ENCODE measurements at places on chromosomes 7 and 10.

DNA sequence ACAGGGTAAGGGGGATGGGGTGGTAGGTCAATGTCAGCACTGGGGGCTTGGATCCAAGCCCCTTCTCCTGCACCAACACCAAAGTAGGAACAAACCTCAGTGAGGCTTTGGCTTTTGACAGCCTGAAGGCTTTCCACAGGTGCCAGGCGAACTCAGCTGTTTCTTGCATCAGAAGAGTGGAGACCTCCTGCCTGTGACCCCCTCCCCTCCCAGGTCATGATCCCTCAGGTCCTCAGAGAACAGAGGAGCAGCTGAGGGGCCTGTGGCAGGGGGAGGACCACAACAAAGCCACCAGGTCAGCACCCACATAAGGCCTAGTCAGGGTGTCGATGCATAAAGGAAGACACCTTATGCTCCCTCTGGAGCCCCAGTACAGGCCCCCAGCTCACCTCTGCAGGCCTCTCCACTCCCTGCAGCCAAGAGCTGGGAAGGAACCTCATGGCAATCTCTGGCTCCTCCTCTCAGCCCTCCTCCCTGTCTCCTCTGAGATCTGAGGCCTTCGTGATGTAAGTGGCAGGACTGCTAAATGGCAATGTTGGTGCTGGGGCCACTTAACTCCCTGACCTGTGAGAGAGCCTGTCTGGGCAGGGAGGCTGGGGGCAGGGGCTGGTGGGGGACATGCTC, 19.1 kb upstream of the PRRT4 start:
- H3K27ac ChIP-seq: no peak overlapping the region
- H3K36me3 ChIP-seq: no peaks in the 10 kb centered on the region
- no peak overlapping the region for H3K4me3 ChIP-seq
- H3K4me1 ChIP-seq: no peaks in the 10 kb centered on the region

- no peak overlapping the region for H3K4me3 ChIP-seq
- no peaks in the 10 kb centered on the region for H3K27me3 ChIP-seq
- DNase-seq: no peak
Observed at GRCh38 chr10:44965651-44966097, 6.1 kb downstream of the RASSF4 start.

DNA sequence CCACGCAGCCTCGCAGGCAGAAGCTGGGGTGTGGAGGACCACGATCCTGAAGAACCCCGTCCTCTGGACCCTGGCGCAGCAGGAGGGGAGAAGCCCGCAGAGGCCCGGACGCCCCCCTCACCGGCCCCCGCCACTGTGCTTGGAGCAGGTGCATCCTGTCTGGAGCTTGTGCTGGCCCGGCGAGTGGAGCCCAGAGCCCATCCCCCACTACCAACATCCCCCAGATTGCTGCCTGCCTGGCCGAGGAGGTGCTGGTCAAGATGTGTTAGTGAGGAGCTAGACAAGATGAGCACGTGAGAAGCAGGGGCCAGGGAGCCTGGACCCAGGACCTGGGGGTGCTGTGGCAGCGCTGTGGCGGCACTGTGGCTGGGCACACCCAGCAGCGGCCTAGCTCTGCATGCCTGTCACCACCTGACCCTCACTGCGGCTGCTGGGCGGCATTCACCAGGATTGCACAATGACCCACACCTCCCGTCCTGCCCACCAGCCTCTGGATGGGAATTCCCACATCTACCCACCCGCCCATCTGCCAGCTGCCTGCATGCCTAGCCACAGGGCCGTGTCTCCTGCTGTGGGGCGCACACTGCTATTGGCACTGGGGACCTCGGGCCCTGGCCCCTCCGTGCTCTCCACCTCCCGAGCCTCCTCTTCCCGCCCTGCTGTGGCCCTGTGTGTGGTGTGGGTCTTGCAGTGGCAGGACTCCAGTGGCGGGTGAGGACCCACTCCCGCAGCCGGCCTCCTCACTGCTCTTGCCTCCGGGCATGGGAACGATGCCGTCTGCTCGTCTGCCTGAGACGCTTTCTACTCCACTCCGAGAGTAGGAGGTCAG, 11.8 kb downstream of the GPR146 start:
- peaks cover 10% of the 10 kb centered on the region for H3K36me3 ChIP-seq
- H3K27me3 ChIP-seq: no peaks in the 10 kb centered on the region
- DNase-seq: peak; percentile 89
- no peak overlapping the region for H3K4me3 ChIP-seq
- H3K27ac ChIP-seq: no peak overlapping the region

DNA sequence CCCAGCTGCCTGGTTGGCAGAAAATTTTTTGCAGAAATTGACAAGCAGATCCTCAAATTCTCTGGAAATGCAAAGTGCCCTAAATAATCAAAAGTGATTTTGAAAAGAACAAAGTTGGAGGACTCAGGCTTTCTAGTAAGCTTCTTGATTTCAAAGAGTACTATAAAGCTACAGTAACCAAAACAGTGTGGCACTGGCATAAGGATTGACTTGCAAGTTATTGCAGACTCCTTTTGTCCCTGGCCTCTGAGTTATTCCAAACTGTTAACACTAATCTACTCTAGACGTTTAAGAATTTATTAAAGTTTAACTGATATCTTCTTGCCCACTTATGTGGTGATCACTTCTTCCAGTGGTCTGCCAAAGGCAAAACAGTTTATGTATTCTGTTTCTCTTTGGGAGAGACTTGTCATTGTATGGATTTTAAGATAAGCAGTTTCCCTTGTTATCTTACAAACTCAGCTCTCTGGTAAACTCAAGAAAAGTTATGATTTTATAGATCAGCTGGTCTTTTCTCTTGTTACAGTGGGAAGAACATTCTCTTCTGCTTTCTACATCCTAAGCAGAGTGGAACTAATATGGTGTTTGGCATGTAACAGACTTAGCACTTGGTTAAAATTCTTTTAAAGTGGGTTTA, 41.4 kb downstream of the LOXL4 start:
- H3K4me3 ChIP-seq: no peak overlapping the region
- H3K4me1 ChIP-seq: peaks cover 14% of the 10 kb centered on the region
- DNase-seq: no peak
- H3K27me3 ChIP-seq: no peaks in the 10 kb centered on the region

GRCh38 chr10:116815641-116816415, 33.5 kb upstream of the ENO4 start:
- H3K27ac ChIP-seq: no peak overlapping the region
- no peaks in the 10 kb centered on the region for H3K36me3 ChIP-seq
- no peak overlapping the region for H3K4me3 ChIP-seq
- H3K27me3 ChIP-seq: no peaks in the 10 kb centered on the region
- no peak for DNase-seq

- H3K4me3 ChIP-seq: no peak overlapping the region
- H3K36me3 ChIP-seq: no peaks in the 10 kb centered on the region
- DNase-seq: peak; percentile 10
- no peak overlapping the region for H3K27ac ChIP-seq
- peaks cover 13% of the 10 kb centered on the region for H3K27me3 ChIP-seq
Observed at GRCh38 chr7:81457852-81458522, 311.9 kb downstream of the HGF start.

- peaks cover 11% of the 10 kb centered on the region for H3K4me1 ChIP-seq
- no peaks in the 10 kb centered on the region for H3K27me3 ChIP-seq
- no peak overlapping the region for H3K27ac ChIP-seq
- H3K4me3 ChIP-seq: peak overlapping the region; percentile 93
- no peak for DNase-seq
Observed at GRCh38 chr7:100127866-100128636, 1.3 kb downstream of the MBLAC1 start.

DNA sequence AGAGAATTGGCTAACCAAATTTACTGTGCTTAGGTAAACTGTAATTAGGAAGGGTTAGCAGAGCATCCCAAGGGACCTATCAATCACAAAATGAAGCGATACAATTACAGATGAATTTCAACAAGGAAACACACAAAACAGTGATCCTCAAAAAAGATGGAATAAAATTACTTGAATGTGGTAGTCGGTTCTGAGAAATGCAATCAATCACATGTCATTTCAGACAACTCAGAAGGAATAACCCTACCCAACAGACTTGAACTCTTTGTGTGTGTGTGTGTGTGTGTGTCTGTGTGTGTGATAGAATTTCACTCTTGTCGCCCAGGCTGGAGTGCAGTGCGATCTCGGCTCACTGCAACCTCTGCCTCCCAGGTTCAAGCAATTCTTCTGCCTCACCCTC, 43.5 kb downstream of the ST8SIA6 start:
- no peak overlapping the region for H3K4me3 ChIP-seq
- no peaks in the 10 kb centered on the region for H3K4me1 ChIP-seq

- no peak overlapping the region for H3K27ac ChIP-seq
- H3K36me3 ChIP-seq: no peaks in the 10 kb centered on the region
- H3K4me3 ChIP-seq: no peak overlapping the region
- H3K27me3 ChIP-seq: no peaks in the 10 kb centered on the region
- DNase-seq: no peak
- no peaks in the 10 kb centered on the region for H3K4me1 ChIP-seq
Observed at GRCh38 chr10:46298477-46299285, 11.9 kb downstream of the ANTXRL start.

GRCh38 chr10:5095687-5096086, 1.5 kb downstream of the AKR1C3 start:
- peaks cover 7% of the 10 kb centered on the region for H3K4me1 ChIP-seq
- no peaks in the 10 kb centered on the region for H3K36me3 ChIP-seq

- no peaks in the 10 kb centered on the region for H3K4me1 ChIP-seq
- no peaks in the 10 kb centered on the region for H3K27me3 ChIP-seq
- no peak overlapping the region for H3K27ac ChIP-seq
- no peaks in the 10 kb centered on the region for H3K36me3 ChIP-seq
- H3K4me3 ChIP-seq: no peak overlapping the region
- DNase-seq: no peak
Observed at GRCh38 chr7:15204421-15204820, 301.9 kb upstream of the DGKB start.

DNA sequence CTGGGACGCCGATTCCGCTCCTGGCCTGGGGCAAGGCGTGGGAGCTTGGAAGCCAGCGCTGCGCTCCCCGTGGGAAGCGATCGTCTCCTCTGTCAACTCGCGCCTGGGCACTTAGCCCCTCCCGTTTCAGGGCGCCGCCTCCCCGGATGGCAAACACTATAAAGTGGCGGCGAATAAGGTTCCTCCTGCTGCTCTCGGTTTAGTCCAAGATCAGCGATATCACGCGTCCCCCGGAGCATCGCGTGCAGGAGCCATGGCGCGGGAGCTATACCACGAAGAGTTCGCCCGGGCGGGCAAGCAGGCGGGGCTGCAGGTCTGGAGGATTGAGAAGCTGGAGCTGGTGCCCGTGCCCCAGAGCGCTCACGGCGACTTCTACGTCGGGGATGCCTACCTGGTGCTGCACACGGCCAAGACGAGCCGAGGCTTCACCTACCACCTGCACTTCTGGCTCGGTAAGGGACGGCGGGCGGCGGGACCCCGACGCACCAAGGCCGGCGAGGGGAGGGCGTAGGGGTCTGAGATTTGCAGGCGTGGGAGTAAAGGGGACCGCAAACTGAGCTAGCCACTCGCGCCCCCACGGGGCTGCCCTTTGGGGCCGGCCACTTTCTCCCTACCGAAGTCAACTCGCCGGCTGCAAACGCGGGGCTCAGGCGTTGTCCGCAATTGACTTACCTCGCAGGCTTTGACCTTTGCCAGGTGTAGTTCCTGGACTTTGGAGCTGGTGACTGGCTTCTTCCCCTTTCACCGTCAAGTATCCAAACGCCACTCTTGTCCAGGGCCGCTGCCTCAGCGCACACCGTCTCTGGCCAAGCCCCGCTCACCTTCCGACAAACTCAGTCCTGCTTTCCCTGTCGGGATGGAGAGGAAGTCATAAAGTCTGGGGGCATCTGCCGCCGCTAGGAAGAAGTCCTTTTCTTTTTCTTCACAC, at the start of gene SCIN:
Gene SCIN (plus strand): TSS at position 187 of the 928 bp plus-strand sequence. CDS start 67 bp downstream, at position 254.
- H3K27me3 ChIP-seq: peaks cover 23% of the 10 kb centered on the region
- H3K27ac ChIP-seq: no peak within 1 kb of the TSS
- no peaks in the 10 kb centered on the region for H3K36me3 ChIP-seq
- DNase-seq: peak; percentile 31
- peaks cover 9% of the 10 kb centered on the region for H3K4me1 ChIP-seq

DNA sequence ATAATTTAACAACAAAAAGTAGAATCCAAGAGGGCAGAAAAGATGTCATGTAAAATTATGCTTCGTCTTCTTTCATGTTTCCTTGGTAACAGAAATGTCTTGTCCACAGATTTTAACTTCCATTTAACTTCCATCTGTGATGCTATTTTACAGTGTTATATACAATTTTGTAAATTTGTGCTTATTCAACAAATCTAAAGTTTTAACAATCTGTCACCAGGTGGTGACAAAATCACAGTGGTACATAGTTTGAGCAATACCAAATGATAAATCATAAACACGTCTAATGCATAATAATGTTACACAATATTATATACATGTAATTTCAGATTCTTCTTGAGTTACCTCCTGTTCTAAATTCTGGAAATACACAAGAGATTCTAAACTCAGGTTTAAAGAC, 784.4 kb upstream of the CELF2 start:
- no peak overlapping the region for H3K4me3 ChIP-seq
- peak; percentile 9 for DNase-seq
- H3K36me3 ChIP-seq: no peaks in the 10 kb centered on the region
- no peaks in the 10 kb centered on the region for H3K4me1 ChIP-seq

- H3K4me1 ChIP-seq: no peaks in the 10 kb centered on the region
- H3K27ac ChIP-seq: no peak overlapping the region
- no peak for DNase-seq
- no peaks in the 10 kb centered on the region for H3K36me3 ChIP-seq
- no peaks in the 10 kb centered on the region for H3K27me3 ChIP-seq
Observed at GRCh38 chr10:14731875-14732512, 42.7 kb downstream of the FAM107B start.

DNA sequence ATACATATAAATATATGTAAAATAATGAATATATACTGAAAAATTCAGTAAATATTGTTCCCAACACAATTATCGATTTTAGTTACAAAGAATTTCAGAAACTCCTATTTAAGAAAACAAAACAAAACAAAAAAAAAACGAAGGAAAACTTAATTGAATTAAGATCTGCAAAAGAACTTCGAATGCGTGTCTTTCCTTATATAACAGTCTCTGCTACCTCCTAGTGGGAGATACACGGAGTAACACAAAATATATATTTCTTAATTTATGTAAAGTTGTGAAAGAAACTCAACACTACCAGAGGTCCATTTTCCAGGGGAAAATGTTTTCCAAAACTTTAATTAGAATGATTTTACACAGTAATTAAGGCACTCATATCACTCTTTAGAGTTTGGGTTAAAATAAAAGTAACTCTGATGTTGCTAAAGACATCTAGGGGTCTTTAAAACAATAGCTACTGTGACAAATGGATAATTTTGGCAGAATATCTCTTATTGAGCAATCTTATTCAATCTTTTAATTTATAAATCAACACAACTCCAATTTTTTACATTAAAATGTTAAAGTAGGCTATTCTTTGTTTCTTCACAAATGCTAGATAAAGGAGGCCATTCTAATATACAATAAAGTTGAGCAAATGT, 41.6 kb downstream of the NEBL start:
- H3K4me3 ChIP-seq: no peak overlapping the region
- peak; percentile 11 for DNase-seq
- H3K27me3 ChIP-seq: no peaks in the 10 kb centered on the region
- no peaks in the 10 kb centered on the region for H3K36me3 ChIP-seq

- H3K36me3 ChIP-seq: peaks cover 67% of the 10 kb centered on the region
- no peak overlapping the region for H3K4me3 ChIP-seq
- no peaks in the 10 kb centered on the region for H3K27me3 ChIP-seq
- DNase-seq: no peak
Observed at GRCh38 chr7:151139791-151140190, 27.7 kb downstream of the GBX1 start.

- no peaks in the 10 kb centered on the region for H3K27me3 ChIP-seq
- no peak overlapping the region for H3K27ac ChIP-seq
- H3K36me3 ChIP-seq: no peaks in the 10 kb centered on the region
- no peaks in the 10 kb centered on the region for H3K4me1 ChIP-seq
- no peak for DNase-seq
- H3K4me3 ChIP-seq: no peak overlapping the region
Observed at GRCh38 chr10:48749254-48749787, 64.6 kb downstream of the WDFY4 start.

GRCh38 chr7:151506901-151507382, 12.8 kb downstream of the RHEB start:
- no peaks in the 10 kb centered on the region for H3K27me3 ChIP-seq
- H3K4me1 ChIP-seq: peaks cover 7% of the 10 kb centered on the region
- H3K27ac ChIP-seq: no peak overlapping the region
- peak; percentile 20 for DNase-seq
- H3K36me3 ChIP-seq: no peaks in the 10 kb centered on the region

Data from endothelial cell of umbilical vein (primary cell).